ENCODE measurements at places on chromosomes 7 and 10.

DNA sequence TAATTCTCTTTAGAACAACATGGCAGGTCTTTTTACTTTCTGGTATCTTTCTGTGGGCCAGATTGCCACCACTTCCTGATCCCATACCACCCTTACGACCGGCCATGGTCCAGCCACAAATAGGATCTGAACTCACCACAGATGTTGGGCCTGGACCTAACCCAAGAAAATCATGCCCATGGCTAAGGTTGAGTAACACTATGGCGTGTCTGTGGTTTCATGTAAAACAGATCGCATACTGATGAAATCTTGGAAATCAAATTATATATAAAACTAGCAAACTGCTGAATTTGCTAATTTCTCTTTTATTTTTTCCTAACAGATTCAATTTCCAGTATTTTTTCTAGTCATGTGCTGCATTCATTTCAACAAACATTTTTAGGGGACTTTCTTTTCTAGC is 77.2 kb downstream of the CH25H start:
- DNase-seq = peak; percentile 88

DNA sequence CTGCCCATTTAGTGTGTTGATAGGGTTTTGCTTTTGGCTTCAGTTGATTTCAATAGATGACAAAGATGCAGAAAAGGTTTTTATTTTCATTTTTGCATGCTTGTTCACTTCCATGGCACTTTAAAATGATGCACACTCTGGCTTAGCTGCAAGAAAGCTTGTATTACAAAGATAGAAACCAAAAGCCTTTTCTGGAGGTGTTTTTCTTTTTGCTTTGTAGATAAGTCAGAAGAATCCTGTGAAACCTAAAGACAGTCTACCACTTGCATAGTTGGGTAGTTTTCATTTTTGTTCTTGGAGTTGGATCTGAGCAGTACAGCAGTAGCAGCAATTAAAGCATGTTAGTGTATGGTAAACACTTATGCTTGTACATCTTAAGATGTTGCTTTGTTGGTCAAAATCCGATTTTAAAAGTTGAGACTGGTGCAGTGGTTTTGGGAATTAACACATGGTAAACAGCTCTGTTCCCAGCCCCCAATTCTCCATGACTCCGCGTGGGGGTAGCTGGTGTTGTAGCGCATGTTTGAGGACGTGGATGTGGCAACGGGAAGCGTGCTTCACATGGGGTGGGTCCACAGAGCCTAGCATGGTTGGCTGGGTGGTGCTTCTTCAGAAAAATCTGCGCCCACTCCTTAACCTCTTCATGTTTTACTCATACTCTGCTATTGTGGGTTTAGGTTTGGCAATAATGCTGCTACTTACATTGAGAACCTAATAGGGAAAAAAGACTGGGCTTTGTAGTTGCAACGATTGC is 19.8 kb downstream of the CCNY start:
- no peak for DNase-seq

DNA sequence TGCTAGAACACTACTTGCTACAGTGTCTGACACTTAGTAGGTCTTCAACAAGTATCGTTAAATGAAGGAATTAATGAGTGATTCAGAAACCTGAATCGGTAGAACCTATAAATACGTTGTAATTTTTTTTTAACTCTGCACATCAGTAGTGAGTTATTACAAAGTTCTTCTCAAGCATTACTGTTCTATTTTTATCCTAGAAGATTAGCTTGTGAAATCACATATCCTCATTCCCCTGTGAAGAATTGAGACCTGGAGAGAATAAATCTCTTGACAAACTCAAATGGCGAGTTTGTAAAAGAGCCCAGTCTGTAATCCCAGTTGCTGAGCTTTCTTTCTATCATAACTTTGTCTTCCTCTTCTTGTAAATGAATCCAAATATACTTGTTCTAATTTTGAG is 34.7 kb downstream of the HYAL4 start:
- DNase-seq = no peak

GRCh38 chr10:132136689-132137088 is 50.1 kb upstream of the DPYSL4 start:
- no peak for DNase-seq

GRCh38 chr7:19920166-19920565 is 146.7 kb upstream of the TMEM196 start:
- peak; percentile 59 for DNase-seq

- no peak for DNase-seq
These were observed 212.9 kb downstream of the ELMO1 start for GRCh38 chr7:37235813-37236212.

DNA sequence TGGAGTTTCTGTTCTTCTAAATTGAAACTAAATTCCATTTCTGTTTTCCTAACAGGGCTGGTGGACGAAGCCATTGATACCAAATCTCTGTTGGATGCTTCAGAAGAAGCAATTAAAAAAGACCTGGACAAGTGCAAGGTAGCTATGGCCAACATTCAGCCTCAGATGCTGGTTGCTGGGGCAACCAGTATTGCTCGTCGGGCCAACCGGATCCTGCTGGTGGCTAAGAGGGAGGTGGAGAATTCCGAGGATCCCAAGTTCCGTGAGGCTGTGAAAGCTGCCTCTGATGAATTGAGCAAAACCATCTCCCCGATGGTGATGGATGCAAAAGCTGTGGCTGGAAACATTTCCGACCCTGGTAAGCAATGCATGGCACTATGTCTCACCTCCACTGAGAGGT is 45.6 kb downstream of the AP3M1 start:
- DNase-seq = no peak

DNA sequence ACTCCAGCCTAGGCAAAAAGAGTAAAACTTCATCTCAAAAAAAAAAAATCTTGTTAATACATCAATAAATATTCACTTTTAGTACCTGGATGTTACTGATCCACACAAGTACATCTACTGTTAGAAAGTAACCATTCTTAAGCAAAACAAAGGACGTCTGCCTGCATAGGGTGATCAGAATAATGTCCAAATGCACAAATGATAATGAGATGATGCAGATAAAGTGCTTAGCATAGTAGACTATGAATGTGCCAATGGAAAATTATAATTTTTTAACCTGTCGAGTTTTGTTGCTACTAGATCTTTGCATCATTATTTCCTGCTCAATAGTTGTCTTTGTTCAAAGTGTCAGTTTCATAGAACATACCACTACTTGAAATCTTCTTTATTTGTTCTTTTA is 109.6 kb upstream of the IMMP2L start:
- DNase-seq = no peak

DNA sequence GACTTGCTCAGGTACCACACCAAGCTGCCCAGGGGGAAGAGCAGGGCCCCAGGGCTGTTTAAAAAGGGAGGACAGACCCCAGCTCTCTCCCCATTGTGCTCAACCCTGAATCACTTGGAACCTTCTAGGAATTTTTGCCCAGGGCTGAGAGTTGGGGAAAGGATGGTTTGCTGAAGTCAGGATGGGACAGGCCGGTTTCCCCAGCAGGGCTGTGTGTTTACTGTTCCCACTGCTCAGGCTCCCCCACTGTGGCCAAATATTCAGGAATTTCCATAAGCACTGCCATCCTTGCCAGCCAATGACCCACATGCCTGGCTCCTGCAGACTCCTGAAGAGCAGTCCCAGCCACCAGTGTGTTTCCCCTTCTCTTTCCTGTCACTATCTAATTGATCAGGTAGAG is 120.7 kb downstream of the WDFY4 start:
- no peak for DNase-seq

DNA sequence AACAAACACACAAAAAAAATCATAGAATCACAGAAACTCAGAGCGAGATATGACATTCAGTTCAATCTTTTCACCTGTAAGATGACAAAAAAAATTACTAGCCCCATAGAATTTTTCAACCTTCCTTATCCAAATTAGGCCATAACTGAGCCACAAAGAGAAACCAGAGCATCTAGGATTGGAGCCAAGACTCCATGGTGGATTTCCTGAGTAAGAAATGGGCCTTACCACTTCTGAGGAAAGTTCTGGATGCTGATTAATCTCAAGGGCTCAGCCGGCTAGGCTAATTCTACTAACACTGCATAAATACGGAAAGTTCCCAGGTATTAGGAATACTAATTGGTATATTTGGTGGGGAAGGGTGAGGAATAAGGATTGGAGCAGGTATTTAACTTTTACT is 16.8 kb downstream of the LIPM start:
- DNase-seq = peak; percentile 70

GRCh38 chr10:112531421-112531820 is 84.4 kb downstream of the VTI1A start:
- no peak for DNase-seq

GRCh38 chr10:11824376-11824775 is 1.2 kb downstream of the PROSER2 start:
- peak; percentile 31 for DNase-seq

DNA sequence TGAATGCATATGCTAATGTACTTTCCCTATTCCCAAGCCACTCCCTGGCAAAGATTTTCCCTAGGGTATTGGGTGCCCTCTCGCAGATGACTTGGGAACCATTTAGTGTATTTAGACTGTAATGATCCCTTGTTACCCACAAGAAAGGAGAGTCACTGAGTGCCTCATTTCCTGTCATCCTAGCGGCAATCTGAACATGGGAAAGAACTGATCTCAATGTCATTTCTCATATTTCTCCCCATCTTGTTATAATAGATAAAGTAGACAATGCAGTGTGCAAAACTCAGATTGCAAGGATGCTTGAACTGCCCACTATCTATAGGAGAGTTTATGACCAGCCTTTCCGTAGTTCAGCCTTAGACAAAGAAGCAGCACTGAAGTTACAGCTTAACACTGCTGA is 123.3 kb downstream of the MICU1 start:
- DNase-seq = no peak

DNA sequence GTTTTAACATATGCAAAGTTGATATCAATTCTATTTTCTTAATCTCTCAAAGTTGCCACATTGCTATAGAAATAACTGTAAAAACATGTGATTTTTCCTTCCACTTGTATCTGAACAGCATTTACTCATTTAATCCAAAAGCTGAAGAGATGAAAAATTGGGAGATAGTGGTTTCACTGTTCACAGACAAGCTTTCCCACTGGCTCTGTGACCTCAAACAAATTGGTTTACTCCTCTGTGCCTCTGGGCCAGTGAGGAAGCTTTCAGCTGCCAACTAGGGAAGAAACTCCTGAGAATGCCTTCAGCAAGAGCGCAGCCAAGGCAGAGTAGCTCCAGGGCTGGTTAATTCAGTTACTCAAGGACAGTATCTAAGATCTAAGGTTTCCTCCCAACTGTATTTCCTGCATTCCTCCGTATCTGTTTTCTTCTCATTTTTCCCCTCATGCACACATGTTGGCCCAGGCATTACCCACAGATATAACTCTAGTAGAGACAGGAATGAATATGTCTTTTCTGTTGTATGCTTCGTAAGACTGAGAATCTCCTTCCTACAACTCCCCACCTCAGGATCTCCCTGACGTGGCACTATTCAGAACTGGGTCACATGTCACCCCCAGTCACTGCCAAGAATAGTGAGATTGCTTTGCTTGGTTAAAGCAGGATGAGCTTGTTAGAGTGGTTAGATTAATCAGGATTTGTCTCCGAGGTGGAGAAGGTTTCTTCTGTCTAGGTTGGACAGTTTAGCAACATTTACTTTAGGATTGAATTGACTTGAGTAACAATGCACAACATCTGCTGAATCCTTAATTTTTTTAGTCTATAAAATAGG is 315.7 kb downstream of the NRG3 start:
- no peak for DNase-seq

- peak; percentile 59 for DNase-seq
These were observed 231.7 kb downstream of the SKIDA1 start for GRCh38 chr10:21293518-21294356.

DNA sequence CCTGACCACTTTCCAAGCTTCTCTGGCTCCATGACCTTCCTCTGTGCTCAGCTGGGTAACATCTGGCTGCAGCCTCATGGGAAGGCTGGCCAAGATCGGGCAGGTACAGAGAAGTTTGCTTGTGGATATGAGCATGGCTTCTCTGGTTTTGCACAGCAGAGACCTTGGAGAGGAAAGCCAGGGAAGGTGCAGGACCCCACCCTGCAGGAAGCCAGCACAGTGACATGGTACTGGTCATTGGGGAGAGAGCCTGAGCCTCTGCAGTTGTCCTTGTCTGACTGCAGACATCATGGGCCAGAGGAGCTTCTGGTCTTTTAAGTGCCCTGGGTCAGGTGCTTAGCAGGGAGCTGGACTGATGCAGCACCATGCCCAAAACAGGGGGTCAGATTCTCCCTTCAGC is 70.6 kb upstream of the LEP start:
- DNase-seq = no peak

GRCh38 chr7:48512892-48513291 is 341.6 kb downstream of the ABCA13 start:
- no peak for DNase-seq

GRCh38 chr10:43680035-43680434 is 31.4 kb upstream of the ZNF32 start:
- peak; percentile 50 for DNase-seq

- DNase-seq = peak; percentile 88
These were observed 257.6 kb upstream of the GHITM start for GRCh38 chr10:83881661-83882060.

DNA sequence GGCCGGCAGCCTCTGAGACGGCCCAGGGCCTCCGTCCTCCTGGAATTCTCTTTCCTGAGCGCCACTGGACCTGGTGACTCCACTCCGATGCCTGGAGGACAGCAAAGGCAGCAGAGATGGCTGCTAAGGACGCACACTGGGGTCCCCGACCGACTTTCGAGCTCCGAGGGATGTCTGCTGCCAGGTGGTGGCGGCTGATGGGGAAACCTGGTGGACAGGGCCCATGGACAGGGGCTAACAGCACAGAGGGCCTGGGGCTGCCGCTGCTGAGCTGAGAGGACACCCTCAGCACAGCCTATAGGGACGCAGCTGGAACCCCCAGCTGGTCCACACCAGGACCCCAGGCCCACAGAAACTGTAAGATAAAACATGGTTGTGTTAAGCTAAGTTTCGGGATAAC is 366.3 kb downstream of the DNAJB6 start:
- no peak for DNase-seq

DNA sequence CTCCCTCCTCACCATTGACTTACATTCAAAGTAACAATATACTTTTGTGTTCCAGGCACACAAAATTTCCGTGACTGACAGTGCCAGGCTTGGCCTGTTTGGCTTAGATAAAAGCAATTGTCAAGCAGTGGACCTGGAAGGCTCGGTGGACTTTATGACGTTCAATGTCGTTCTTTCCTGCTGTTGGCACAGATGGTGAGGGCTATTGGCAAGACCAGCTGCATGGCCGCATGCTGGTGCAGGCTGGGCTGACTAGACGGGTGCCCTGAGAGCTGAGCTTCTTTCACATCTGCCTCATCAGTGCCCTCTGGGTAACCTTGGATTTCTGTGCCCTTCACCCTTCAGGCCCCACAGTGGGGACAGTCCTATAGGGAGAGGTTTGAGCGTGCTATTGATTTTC is 45.2 kb downstream of the WIPF3 start:
- DNase-seq = no peak

- DNase-seq = no peak
These were observed 525 bp upstream of the CHUK start for GRCh38 chr10:100229819-100230422.

GRCh38 chr10:119654540-119654939 is 3.4 kb downstream of the BAG3 start:
- DNase-seq = no peak

DNA sequence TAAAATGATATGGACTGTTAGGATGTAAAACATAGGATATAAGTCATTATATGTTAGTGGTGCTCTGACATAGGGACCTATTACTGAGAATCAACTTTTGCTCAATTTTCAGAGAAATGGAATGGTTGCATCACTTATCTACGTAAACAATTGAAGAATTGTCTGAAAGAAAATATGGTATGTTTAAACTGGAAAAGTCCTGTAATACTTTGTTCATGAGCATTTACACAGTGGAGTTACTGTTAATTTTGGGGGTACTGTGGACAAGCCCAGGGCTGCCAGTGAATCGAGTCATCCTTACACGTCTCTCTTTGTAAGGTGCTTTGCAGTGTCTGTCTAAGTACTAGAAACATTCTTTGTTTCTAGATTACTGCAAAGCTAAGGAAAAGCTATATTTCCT is 152.0 kb downstream of the ZNF22 start:
- no peak for DNase-seq

All from astrocyte of the hippocampus (primary cell).